Activated CD8-positive, alpha-beta memory T cell treated with anti-CD3 and anti-CD28 coated beads for 24 hours (primary cell): ENCODE measurements at places on chromosomes 7 and 10.

GRCh38 chr7:14851610-14852009 lies 50.9 kb downstream of the DGKB start:
- no peak for DNase-seq

GRCh38 chr7:137628216-137628615 lies 218.6 kb downstream of the DGKI start:
- DNase-seq, result no peak

GRCh38 chr10:128095753-128096469 lies 30.3 kb downstream of the MKI67 start:
- DNase-seq, result peak; percentile 53

GRCh38 chr7:33237036-33237435 lies 107.7 kb downstream of the BBS9 start:
- DNase-seq, result no peak

- no peak for DNase-seq
These were observed 124.8 kb upstream of the CCDC6 start for GRCh38 chr10:60031183-60031582.

DNA sequence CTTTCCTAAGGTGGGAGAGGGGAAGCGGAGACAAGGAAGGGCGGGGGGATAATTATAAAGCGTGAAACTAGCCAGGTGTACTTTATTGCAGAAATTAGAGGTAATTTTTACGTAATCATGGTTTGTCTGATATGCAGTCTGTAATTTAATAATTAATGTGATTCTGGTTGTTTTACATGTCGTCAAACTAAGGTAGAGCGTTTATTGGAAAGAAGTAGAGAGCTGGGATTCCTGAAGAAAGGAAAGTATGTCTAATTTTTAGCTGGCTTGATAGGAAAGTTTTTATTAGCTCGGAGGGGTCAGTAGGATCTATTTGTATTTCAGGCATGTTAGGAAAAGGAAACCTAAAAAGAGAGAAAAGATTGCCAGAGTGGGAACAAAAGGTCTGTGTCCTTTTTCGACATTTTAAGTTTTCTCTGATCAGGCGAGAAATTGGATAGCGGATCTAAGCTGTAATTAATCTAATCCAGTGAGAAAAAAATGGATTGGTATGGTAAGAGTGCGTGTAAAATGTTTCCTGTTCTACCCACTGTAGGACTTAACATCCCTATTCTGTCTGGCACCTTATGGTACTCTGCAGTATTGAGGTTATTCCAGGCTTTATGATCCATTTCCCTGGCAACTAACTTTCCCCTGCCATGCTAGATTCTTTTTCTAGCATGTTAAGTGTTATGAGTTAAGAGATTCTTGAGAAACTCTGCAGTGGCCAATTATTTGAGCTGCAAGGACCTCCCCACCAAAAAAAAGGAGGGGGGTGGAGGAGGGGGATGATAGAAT lies 1.4 kb downstream of the CELF2 start:
- no peak for DNase-seq

DNA sequence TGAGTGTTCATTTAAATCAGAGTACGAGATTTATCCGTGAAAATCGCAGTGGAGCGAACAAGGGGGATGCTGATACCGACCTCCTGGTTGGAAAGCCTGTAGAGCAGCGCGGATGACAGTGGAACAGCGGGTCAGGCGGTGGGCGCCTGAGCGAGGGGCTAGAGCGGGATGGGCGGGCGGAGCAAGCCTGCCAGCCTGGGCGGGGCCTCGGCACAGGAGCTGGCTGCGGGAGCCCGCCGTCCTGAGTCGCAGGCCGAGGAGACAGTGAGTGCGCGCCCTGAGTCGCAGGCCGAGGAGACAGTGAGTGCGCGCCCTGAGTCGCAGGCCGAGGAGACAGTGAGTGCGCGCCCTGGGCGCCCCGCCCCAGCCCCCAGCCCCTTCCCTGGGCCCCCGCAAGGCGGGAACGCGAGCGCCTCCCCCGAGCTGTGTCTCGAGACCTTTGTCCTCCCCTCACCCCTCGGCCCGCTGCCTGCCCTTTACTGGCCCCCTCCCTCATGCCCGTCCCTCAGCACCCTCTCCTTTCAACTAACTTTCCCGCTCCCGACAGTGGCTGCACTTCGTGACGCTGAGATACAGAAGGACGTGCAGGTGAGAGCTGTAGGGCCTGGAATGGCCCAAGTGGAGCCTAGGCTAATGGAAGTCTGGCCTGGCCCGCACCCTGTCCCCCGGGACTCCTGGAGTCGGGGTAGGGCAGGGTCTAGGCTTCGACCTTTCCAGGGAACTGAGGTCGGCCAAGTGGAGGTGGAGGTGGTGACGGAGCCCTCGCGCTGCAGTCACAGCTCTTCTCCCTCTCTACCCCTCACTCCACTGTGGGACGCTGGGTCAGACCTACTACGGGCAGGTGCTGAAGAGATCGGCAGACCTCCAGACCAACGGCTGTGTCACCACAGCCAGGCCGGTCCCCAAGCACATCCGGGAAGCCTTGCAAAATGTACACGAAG lies at the start of gene AS3MT:
Gene AS3MT, plus strand, starts transcription at position 213 of the 941 bp plus-strand sequence. Its CDS starts 123 bp downstream, at position 336.
- peak; percentile 61 for DNase-seq

DNA sequence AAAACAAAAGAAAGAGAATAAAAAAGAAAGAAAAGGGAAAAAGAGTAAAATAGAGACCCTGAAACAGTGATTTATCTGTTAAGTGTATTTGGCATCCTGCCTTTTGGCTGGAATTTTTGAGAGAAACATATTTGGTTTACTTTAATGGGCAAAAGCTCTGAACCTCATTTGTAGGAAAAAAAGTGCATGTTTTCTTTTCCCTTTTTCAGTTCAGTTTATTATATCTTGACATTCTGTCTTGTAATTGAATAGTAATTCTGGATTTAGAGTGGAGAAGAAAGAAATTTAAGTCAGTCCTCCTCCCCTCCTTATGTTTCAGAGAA lies 69.5 kb downstream of the ARID5B start:
- DNase-seq, result no peak

DNA sequence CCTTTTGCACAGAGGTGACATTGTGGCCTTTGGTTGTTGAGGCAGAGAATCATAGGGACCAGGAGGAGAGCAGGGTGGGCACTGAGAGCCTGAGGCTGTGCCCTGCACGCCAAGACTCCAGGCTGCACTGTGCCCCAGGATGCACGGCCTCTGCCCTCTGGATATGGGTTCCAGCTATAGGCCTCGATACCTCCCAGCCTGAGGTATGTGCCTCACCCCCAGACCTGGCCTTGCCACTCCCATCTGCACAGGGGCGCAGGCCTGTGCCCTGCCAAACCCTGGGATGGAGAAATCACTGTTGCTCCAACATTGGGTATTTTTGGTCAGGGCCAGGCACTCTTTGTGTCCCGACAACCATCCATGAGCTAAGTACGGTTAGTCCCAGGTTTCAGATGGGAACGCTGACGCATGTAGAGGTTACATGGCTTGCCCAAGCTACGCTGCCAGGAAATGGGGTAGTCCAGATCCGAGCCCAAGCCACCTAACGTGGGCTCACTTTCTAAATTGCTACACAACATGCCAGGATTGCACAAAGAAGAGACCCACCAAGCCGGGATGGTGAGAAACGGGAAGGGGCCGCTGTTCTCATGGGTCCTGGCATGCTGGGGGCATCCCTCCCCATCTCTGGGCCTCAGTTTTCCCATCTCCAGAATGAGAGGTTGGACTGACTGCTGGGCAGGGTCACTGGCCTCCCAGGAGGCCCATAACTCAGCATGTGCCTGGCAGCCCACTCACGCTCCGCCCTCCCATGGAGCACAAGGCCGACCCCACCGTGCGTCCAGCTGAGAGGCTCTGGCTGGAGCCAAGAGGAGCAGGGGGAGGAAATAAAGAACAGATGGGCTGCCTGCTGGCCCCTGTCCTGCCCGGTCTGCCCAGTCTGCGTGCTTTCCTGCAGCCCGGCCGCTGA lies 44.2 kb downstream of the ZCCHC24 start:
- no peak for DNase-seq

DNA sequence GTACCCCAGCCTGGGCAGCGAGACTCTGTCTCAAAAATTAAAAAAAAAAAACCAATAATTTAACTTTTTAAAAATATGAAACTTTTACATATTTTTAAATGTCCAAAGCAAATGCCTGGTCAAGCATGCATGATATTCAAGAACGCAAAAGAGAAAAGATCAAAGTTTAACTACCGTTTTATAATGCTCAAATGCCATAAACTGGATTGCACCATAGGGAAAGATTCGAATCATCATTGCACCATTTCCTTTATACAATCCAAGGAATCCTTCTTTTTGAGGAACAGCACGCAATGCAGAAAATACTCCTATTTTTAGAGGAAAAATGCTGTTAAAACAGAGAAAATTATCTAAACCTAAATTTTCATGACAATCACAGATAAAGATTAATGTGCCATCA lies 20.9 kb downstream of the SLC25A16 start:
- DNase-seq, result no peak

DNA sequence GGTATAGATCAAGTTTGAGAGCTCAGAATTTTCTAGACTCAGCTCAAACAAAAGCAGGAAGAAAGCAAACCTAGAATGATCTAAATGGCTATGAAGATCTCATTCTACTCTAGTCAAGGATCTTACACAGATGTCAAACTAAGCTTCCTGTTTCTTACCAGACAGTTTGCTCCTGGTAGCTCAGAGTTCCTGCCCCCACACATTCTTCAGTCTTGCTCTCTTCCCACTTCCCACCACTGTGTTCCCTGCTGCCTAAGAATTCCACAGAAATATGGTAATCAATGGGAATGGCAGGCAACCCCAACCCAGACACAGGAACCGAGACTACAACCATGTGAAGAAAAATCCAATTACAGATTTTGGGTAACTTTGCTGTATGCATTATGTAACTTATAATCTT lies 133.4 kb upstream of the PTN start:
- DNase-seq, result no peak

- no peak for DNase-seq
These were observed 60.9 kb downstream of the RBM20 start for GRCh38 chr10:110704906-110705476.
